ENCODE measurements at places on chromosomes 7 and 10. TPM values are rescaled to one million over a fixed set of nuclear protein-coding genes. Genes with fewer than 3 reads are reported as not detected.

CALML5 gene
- 32.6 TPM for total RNA-seq

PMS2 gene
- total RNA-seq = 15.2 TPM

NUTM2E gene
- 0.42 TPM for total RNA-seq

DNA sequence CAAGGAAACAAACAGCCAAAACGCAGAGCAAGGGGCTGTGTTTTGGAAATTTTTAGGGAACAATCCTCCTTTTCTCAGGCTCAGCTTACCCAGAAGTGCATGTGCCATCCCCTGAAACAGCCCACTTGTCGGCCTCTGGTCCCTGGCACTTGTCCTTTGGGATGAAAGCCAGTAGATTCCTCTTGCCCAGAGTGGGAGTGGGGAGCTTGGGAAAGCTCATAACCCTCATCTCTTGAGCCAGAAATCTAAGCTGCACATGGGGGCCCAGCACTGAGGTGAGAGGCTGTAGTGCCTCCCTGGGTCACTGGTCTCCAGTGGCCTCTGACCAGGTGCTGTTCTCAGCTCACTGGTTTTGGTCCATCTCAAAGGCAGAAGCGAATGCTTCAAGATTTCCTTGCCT, 150.3 kb downstream of the RNF216 start:
- DNase-seq = no peak

DNA sequence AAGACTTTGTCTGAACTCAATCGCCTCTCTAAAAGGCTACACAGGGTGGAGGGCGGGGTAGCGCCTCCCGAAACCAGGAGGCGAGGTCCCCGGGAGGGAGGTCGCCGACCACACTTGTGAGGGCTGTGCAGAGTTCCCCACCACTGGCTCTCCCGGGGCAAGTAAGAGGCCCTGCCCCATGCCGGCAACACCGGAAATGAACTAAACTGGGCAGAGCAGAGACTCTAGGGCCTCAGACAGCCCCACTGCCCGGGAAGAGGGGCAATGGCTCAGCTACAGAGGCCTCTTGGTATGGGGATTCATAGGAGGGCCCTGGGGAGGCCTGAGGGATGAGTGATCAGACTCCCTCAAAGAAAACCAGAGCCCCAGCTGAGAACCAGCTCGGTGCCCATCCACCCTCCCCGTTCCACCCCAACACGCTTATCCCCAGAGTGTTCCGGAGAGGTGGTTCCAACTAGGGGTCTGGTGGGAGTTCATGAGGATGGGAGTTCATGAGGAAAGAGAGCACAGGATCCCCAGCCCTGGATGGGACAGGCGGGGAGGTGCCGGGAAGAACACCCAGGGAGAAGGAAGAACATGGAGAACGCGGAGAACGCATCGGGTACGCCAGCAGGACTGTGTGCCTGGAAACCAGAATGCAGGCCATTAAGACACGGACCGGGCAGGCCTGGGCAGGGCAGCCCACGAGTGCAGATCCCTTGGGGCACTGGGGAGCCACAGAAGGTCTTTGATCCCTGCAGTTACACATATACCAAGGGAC, 89.4 kb upstream of the MYL10 start:
- DNase-seq = no peak

DNA sequence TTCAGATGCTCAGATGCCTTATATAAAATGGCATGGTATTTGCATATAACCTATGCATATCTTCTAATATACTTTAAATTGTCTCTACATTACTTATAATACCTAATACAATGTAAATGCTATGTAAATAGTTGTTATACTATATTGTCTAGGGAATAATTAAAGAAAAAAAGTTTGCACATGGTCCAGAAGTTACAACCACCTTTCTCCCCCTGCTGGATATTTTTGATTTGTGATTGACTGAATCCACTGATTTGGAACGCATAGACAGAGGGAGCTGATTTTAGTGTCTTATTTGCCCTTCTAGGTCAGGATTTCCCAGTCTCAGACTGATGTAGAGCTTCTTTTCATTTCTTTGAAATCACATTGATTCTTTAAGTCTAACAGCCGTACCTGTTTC, 31.8 kb downstream of the MDFIC start:
- DNase-seq = no peak

DNA sequence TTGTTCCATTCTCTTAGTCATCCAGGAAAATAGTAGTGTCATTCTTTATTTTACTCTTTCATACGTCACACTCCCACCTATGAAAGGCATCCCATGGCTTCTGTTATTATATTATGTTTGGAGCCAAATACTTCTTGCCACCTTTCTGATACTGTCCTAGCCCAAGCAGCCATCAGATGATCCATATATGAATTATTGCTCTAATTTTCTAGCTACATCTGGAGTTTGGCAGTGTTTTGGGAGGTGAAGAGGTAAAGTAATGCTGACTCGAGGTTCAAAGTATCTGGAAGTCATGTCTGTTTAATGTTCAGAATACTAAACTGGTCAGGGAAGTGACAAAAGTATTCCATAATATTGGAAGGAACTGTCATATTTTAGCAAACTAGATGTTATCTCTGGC, 362.5 kb downstream of the GPR37 start:
- DNase-seq = no peak

DNA sequence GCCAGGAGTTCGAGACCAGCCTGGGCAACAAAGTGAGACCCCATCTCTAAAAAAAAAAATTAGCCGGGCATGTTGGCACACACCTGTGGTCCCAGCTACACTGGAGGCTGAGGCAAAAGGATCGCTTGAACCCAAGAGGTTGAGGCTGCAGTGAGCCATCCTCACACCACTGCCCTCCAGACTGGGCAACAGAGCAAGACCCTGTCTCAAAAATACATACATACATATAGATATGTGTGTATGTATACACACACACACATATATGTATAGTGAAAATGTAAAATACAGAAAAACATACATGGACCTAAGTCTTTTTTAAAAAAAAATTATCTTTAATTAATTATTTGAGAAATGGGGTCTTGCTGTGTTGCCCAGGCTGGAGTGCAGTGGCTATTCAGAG, 5.5 kb downstream of the SMO start:
- no peak for DNase-seq

GRCh38 chr10:37831495-37832333, 25.7 kb downstream of the ZNF248 start:
- no peak for DNase-seq

Data from thymus (tissue), 14 donors.